Cardiac muscle cell (in vitro differentiated cells and primary cell): ENCODE measurements at places on chromosomes 7 and 10. TPM values are rescaled to one million over a fixed set of nuclear protein-coding genes. Genes with fewer than 3 reads are reported as not detected.
A peak's percentile ranks its signal among the peaks of the same experiment; 100 is the strongest.

The SYCE1 gene
- not detected in 2 replicates for total RNA-seq

The TMEM229A gene
- total RNA-seq = 0.12 and 0.18 TPM in 2 replicates

The NPY4R gene
- total RNA-seq = 0.39 and 1.2 TPM in 2 replicates

The LIPF gene
- total RNA-seq = not detected in 2 replicates

The TUBAL3 gene
- not detected in 2 replicates for total RNA-seq

The ZNF117 gene
- 6.0 and 10.0 TPM in 2 replicates for total RNA-seq

The AKR1E2 gene
- 1.8 and 6.6 TPM in 2 replicates for total RNA-seq

The GPR15LG gene
- not detected in 2 replicates for total RNA-seq

The KIF20B gene
- 3.2 and 12.1 TPM in 2 replicates for total RNA-seq

The TEX36 gene
- total RNA-seq = not detected in 2 replicates

The LIPJ gene
- 0.11 TPM in 1 of 2 replicates, not detected in the other for total RNA-seq

DNA sequence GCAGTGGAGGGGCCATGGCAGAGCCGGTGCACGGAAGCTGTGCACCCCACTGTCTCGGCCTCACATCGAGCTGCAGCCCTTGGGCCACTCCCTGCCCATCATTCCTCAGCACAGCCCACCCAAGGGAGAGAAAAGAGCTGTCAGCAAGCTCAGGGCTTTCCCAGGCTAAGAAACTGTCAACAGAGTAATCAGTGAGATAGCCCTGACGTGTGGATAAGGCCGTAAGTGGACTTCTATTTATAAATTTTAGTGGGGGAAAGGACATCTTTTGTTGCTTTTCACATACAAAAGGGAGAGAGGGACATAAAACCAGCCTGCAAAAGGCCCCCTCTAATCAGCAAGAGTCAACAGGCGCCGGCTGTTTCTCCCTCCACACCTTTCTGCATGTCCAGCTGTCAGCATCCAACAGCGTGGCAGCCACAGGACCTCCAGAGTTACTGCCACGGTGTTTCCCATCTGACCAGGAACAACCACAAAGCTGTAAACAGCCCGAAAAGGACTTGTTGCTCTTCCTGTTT lies 56.8 kb upstream of the DDC start:
- H3K4me3 ChIP-seq = no peak overlapping the region
- peaks cover 54% of the 10 kb centered on the region for H3K4me1 ChIP-seq
- H3K27me3 ChIP-seq = no peaks in the 10 kb centered on the region

GRCh38 chr7:21407796-21408480 lies 19.9 kb upstream of the SP4 start:
- H3K27ac ChIP-seq = no peak overlapping the region
- no peaks in the 10 kb centered on the region for H3K36me3 ChIP-seq
- H3K4me1 ChIP-seq = peaks cover 4% of the 10 kb centered on the region
- H3K4me3 ChIP-seq = no peak overlapping the region

DNA sequence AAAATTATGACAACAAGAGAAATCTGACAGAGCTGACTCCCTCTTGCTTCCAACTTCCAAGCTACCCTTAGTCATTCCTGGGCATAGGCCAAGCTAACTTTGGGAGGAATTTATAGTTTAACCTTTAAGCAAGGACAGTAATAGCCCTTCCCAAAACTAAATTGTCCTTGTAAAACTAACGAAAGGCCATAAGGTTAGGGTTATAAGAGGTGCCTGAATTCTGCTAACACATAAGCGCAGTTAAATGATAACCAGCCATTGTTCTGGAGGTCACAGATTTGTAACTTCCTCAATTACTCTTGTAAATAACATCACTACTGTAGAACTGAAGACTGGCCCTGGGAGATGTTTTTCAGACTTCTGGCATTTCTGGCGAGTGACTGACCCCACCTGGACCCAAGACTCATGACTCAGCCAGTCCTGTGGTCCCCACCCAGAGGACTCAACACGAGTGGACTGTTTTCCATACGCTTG lies 481.2 kb downstream of the KCNMA1 start:
- H3K4me3 ChIP-seq = no peak overlapping the region
- H3K36me3 ChIP-seq = no peaks in the 10 kb centered on the region
- no peaks in the 10 kb centered on the region for H3K27me3 ChIP-seq
- no peaks in the 10 kb centered on the region for H3K4me1 ChIP-seq
- DNase-seq = no peak

- H3K27me3 ChIP-seq = no peaks in the 10 kb centered on the region
- DNase-seq = peak; percentile 20
- peaks cover 18% of the 10 kb centered on the region for H3K4me1 ChIP-seq
- no peak overlapping the region for H3K27ac ChIP-seq
Measured at GRCh38 chr7:143299840-143300239, 11.7 kb downstream of the CASP2 start.

GRCh38 chr10:63466144-63466935 lies 563 bp upstream of the JMJD1C start:
- no peaks in the 10 kb centered on the region for H3K27me3 ChIP-seq
- H3K4me3 ChIP-seq = peak overlapping the region; percentile 96
- peak overlapping the region; percentile 98 for H3K27ac ChIP-seq
- H3K4me1 ChIP-seq = peaks cover 19% of the 10 kb centered on the region
- peak; percentile 71 for DNase-seq

DNA sequence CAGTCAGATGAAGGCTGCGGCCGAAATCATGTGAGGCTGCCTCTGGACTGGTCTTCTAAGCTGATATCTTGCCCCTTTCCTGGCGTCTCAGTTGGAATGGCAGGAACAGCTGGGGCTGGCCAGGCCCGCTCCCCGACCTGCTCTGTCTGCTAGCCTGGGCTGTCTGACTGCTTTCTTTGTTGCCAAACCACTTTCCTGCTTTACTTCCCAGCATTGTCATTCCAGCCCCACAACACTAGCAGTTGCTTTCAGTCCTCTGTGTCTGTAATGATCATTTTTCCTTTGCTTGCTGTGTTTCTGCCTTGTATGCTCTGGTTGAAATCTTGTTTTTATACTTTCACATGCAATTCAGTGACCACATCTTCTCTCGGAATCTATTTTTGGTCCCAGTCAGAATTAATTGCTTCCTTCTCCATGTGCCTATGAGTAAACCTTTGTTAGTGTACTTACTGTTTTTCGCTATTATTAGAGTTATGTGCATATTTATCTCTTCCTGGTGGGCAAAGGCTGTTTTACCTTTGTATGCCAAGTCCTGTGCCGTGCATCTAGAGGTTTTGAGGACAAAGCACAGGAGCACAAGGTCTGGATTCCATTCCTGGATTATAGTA lies 21.6 kb downstream of the PRPF18 start:
- H3K4me1 ChIP-seq = no peaks in the 10 kb centered on the region
- DNase-seq = no peak
- no peaks in the 10 kb centered on the region for H3K27me3 ChIP-seq
- no peak overlapping the region for H3K4me3 ChIP-seq
- peaks cover 9% of the 10 kb centered on the region for H3K36me3 ChIP-seq
- H3K27ac ChIP-seq = no peak overlapping the region

- no peaks in the 10 kb centered on the region for H3K36me3 ChIP-seq
- peak; percentile 24 for DNase-seq
- no peak overlapping the region for H3K4me3 ChIP-seq
- H3K27ac ChIP-seq = no peak overlapping the region
- no peaks in the 10 kb centered on the region for H3K4me1 ChIP-seq
Measured at GRCh38 chr10:100114976-100115770, 33.5 kb upstream of the CPN1 start.

GRCh38 chr10:116014871-116015582 lies 258.0 kb downstream of the GFRA1 start:
- H3K27ac ChIP-seq = peak overlapping the region; percentile 89
- H3K36me3 ChIP-seq = no peaks in the 10 kb centered on the region
- H3K4me1 ChIP-seq = peaks cover 25% of the 10 kb centered on the region
- H3K4me3 ChIP-seq = no peak overlapping the region

GRCh38 chr7:68309806-68310205 lies 1288.5 kb upstream of the AUTS2 start:
- no peak overlapping the region for H3K27ac ChIP-seq
- no peaks in the 10 kb centered on the region for H3K36me3 ChIP-seq
- H3K4me3 ChIP-seq = no peak overlapping the region
- no peaks in the 10 kb centered on the region for H3K27me3 ChIP-seq
- no peaks in the 10 kb centered on the region for H3K4me1 ChIP-seq

DNA sequence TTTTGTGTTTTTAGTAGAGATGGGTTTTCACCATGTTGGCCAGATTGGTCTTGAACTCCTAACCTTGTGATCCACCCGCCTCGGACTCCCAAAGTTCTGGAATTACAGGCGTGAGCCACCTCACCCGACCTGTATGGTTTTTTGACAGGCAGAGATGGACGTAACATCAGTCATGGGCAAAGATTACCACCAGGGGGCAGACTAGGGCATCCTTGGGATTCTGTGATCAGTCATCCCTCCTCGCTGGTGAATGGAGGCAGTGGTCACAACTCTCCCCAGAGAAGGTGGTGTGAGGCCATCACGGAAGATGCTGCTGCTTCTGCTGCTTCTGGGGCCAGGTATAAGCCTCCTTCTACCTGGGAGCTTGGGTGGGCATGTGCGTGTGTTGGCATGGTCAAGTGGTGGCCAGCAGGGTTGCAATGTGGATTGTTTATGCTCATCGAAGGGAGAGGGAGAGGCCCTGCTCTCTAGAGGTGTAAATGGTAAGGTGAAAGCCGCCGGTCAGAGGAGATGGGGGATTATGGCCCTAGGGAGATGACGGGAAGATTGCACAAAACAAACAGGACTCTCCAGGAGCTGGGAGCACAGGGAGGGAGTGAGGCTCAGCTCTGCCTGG lies 122.7 kb upstream of the PRSS1 start:
- no peaks in the 10 kb centered on the region for H3K4me1 ChIP-seq
- no peak overlapping the region for H3K4me3 ChIP-seq
- no peaks in the 10 kb centered on the region for H3K27me3 ChIP-seq
- no peaks in the 10 kb centered on the region for H3K36me3 ChIP-seq

GRCh38 chr7:26580064-26580591 lies 284.3 kb downstream of the SKAP2 start:
- H3K4me1 ChIP-seq = no peaks in the 10 kb centered on the region
- no peaks in the 10 kb centered on the region for H3K27me3 ChIP-seq
- no peak overlapping the region for H3K4me3 ChIP-seq

DNA sequence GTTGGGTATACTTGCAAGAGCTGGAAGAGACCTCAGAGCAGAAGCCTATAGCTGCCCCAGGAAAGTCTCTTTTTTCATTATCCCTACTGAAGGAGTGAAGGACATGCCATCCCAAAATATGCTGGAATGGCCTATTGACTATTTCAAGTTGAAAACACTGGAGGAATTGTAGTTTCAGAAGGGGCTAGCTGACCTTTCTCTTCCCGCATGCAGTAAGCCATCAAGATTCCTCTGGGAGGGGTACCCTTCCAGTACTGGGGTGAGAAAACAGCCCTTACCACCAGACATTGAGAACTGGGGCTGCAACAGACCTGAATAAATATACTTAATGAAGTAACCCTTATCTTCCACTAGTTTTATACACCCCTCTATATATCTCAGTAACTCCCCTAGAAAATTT lies 41.7 kb downstream of the CHCHD3 start:
- H3K4me1 ChIP-seq = peaks cover 5% of the 10 kb centered on the region
- no peak overlapping the region for H3K27ac ChIP-seq
- H3K36me3 ChIP-seq = no peaks in the 10 kb centered on the region
- no peak for DNase-seq

DNA sequence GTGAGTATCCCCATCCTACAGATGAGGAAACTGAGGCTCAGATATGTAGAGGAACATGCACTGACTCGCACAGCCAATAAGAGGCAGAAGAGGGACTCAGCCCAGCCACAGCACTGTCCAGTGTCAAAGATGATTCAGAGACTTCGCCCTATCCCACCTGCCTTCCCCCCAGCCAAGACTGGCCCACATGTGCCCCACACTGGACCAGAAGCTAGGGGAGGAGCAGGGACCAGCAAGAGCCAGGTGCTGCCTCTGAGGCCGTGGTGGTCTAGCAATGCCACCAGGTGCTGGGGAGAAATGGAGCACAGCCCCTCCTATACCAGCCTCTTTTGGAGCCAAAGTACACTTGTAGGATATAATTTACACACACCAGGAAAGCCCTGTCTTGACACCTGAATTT lies 22.3 kb downstream of the GRID1 start:
- H3K4me1 ChIP-seq = peaks cover 3% of the 10 kb centered on the region
- no peak overlapping the region for H3K27ac ChIP-seq

DNA sequence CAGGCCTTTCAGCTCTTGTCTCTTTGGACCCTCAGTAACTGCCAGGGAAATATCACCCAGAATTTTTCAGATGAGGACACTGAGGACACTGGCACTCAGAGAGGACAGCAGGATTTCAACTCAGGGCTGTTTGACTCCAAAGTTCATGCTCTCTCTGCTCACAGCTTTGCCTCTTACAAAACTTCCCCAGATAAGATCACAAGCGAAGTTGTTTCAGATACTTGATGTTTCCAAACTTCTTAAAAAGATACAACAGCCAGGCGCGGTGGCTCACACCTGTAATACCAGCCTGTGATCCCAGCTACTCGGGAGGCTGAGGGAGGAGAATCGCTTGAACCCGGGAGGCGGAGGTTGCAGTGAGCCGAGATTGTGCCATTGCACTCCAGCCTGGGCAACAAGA lies 32.4 kb upstream of the ZRANB1 start:
- DNase-seq = no peak
- H3K4me1 ChIP-seq = no peaks in the 10 kb centered on the region
- no peak overlapping the region for H3K27ac ChIP-seq

DNA sequence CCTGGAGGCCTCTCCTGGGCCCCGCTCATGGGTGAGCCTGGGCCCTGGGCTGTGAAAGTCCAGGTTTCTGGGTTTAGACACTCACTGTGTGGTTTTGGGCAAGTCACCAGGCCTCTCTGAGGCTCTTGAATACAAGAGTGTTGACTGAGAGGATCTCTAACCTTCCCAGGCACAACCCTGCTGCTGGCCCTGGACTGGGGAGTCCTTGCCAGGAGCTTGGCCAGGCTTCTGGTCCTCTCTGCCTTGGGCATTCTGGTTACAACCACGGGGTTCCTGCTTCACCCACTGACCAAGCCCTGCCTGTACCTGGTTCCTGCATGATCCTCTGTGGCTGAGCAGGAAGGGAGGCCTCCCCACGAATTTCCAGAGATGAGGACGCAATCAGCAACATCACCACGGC lies 63.6 kb upstream of the COL13A1 start:
- H3K4me1 ChIP-seq = peaks cover 26% of the 10 kb centered on the region
- peak overlapping the region; percentile 92 for H3K27ac ChIP-seq
- no peak for DNase-seq
- H3K36me3 ChIP-seq = no peaks in the 10 kb centered on the region
- H3K4me3 ChIP-seq = no peak overlapping the region
